ENCODE measurements at places on chromosomes 16 and 17. TPM values are rescaled to one million over a fixed set of nuclear protein-coding genes. Genes with fewer than 3 reads are reported as not detected.

Gene ARHGAP27
- 47.0 TPM for total RNA-seq

DNA sequence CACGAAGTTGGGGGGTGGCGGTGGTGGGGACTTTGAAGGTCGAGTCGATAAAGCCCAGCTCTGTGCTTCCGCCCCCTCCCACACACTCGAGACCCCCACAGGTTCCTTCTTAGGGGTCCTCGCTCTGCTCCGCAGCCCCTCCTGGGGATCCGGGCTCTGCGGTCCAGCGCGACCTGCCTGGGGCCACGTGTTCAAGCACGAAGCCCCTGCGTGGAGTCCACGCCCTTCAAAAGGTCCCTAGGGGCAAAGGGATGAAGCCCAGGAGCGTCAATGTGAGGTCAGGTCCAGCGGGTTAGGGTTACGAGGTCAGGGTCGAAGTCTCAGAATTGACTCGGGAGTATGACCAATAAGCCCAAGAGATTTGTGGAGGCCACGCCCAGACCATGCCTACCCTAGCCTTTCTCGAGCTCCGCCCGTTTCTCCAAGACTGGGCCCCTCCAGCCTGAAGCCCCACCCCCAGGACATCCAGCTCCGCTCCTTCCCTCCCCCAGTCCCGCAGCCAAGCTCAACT lies 786 bp upstream of the CACNA1G start:
- peak; percentile 21 for DNase-seq

DNA sequence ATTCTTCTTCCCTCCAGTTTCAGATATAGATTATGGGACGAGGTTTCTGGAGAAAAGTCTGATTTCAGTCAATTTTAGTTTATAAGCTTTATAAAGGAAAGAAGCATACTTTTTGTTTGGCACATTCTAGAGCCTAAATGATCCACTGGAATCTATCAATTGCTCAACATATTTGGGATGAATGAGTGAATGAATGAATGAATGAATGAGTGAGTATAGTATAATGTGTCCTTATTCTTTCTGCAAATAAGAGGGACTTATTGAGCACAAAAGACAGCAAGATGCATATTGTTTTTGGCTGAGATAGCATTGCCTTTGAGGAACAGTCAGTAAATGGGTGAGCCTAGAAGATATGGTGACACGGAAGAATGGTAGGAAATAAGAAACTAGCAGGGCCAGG lies 245.4 kb downstream of the SHISA9 start:
- DNase-seq = no peak

DNA sequence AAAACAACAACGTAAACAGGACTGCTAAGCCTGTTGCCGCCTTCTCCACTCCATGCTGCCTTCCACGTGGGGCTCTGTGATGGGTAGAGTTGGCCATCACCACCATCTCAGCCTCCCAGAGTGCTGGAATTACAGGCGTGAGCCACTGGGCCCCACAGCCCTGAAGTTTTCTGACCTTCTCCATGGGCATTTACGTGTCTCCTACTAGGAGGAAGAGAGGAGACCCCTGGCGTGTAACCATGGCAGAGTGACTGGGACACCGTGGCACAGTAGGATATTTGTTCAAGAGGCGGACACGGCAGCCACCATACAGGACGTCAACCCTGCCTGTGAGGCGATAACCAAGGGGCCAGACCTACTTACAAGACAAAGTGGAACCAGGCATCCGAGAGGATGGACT lies 31.1 kb downstream of the TRPV3 start:
- DNase-seq = no peak

GRCh38 chr16:57184887-57185445 lies 873 bp downstream of the PSME3IP1 start:
- peak; percentile 77 for DNase-seq

- DNase-seq = peak; percentile 74
Measured at GRCh38 chr17:59845595-59846393, 46.9 kb downstream of the TUBD1 start.

Measured in endothelial cell of umbilical vein (primary cell).